ENCODE measurements at places on chromosomes 11 and 22.
A peak's percentile ranks its signal among the peaks of the same experiment; 100 is the strongest.

GRCh38 chr22:20431511-20432192 lies 6.0 kb downstream of the SCARF2 start:
- DNase-seq: no peak

- DNase-seq: no peak
Measured at GRCh38 chr11:7268758-7269157, 17.1 kb downstream of the SYT9 start.

DNA sequence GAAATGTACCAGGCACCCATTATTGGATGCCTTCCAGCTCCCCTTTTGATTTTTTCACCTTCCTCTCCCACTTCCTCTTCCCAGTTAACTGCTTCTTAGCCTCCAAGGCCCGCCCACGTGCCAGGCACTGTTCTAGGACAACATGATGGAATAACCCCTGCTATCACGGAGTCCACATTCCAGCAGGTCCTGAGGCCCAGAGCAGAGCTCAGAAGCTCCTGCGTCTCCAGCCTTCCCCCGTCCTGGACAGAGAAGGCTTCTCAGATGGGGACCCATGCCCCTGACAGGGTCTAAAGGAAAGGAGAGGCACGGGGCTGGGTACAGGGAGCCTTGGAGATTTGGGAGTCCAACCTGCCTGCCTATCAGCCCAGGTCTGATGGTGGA lies 29.1 kb downstream of the TRIM29 start:
- no peak for DNase-seq

- DNase-seq: peak; percentile 56
Measured at GRCh38 chr11:57566005-57566904, 1.2 kb downstream of the UBE2L6 start.

- DNase-seq: no peak
Measured at GRCh38 chr22:42596863-42597530, 17.7 kb downstream of the POLDIP3 start.

DNA sequence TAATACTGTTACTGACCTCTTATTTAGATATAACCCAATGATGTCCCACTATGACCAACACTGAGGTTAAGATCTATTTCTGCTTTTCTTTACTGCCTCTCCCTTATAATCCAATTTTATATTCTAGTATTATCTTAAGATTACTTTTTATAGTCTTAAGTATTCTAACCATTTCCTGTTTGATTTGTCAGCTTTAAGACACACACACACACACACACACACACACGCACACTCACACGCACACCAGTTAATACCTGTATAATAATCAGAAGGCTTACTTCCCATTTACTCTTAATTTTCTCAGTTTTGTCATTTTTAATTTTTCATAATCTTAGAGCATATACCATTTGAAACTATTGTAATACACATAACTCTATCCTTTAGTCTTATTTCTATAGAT lies 226.0 kb upstream of the C11orf87 start:
- DNase-seq: no peak

DNA sequence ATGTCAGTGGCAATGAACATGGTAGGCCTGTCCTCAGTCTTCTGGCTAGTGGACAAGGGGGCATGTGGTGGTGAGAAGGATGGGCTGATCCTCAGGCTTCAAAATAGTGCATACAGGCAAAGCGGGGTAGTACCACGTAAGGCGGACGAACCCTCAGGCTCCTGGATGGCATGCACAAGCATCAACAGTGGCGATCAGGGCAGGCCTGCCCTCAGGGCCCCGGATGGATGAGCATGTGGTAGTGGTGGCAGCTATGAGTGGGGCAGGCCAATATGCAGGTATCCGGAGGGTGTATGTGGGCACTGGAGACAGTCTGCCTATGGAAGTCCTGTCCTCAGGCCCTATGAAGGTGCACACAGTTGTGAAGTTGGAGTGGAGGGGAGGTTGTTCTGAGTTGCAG lies 163.8 kb downstream of the GUCY1A2 start:
- no peak for DNase-seq

DNA sequence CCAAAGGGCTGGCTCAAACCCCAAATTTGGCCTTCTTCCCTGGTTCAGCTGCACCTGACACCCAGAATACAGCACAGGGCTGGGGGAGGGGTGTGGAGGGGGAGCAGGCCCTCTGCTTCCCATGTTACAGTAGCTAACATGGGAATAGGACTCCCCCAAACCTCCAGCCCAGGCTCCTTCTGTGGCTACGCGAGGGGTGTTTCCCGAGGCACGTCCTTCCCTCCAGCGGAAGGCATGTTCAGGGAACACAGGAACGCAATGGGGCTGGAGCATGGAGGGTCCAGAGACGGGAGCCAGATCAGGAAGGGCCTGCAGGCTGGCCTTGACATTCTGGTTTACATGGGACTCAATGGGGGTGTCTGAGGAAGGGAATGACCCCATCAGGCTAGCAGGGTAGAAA lies 11.8 kb upstream of the IGLL1 start:
- no peak for DNase-seq

DNA sequence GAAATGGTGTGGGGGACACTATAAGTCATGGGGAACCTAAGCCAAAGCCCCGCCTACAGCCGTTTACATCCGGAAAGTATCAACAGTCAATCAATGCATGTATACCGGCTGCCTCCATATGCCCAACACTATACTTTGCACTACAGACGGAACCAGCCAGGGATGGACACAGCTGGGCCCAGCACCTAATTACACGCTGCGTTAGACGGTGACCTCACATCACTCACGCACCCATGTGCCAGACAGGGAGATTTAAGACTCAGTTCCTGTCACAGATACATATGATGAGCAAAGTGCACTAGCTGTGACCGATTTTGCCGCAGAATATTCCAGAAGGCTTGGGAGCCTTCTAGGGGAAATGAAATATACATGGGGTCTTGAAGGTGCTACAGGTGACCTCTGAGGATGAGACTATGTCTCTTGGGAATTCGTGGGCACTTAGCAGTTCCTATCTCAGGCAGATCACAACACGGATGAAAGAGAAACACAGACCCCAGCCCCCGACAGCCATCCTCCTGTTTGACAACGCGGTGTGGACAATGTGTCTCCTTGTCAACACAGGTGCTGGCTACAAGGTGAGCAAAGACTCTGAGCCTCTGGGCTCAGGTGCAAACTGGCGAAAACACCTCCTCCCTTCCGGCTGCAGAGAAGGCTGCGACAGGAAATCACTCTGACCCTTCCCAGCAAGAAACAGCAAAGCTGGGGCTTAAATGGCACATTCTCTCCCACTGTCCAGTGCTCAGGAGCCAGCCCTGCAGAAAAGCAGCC lies 8.0 kb downstream of the AHNAK start:
- DNase-seq: no peak

Measured in kidney tubule cell (primary cell).